ENCODE measurements at places on chromosomes 1 and 21.
A peak's percentile ranks its signal among the peaks of the same experiment; 100 is the strongest.

DNA sequence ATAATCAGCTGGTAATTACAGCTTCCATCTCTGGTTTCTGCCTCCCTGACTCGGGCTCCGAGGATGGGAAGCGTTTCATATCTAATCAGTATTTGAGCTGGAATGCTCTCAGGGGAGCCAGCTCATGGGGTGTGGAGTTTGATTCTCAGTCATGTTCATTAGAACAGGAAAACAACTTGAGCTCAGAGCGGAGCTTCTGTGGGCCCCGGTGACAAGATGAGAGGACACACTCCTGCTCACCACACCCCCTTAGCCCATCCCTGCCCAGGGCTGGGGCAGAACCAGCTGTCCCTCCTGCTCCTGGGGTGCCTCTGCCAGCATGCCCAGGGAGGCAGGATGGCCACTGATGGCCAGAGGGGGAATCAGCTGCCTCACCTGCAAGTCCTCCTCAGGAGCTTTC, 726.0 kb downstream of the PTPRU start:
- no peak for ATAC-seq

DNA sequence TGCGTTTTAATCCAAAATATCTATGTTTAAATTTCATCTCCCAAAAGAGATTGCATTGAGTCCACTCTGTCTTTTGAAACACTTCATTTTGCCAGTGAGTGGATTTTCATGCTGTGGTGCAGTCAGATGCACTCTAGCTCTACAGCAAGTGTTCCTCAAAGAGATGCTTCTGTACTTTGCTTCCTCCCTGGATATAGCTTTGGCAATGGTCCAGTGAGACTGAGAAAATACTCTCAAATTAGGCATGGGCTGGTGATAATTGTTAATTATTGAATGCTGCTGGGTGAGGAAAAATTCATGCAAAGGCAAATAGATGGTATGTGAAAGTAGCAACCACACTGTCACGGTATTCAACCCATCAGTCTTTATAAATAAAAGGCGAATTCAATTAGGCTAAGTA, 396.9 kb downstream of the ADGRL2 start:
- ATAC-seq, result no peak

DNA sequence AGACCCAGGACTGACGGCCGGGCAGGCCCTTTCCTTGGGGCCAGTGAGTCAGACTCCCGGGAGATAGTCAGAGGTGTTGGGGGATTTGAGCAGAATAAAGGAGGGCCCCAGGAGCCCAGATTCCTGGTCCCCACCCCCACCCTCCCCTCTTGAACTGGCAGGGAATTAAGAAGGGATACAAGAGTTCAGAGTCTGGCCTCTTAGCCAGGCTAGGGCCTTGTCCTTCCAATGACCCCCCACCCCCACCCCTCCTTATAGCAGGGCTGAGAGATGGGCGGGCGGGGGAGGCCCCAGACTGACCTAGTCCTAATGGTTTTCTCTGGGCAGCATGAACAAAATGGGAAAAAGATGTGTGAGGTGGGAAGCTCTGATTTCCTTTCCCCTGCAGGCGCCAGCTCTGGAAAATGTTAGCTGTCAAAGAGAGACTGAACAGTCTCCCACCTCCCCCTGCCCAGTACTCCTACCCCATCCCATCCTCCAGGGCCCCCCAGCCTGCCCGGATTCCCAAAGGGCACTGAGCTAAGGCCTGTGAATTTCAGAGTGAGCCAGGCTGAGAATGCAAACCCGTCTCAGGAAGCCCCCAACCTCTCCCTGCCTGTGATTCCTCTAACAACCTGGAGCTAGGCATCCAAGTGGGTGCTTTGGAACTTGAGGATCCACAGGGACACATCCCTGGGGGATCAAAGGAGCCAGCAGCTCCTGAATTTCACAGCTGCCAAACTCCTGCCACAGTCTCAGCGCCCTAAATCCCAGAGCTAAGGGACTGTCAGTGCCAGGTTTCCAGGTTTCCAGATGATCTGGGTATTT, 5.8 kb upstream of the CRABP2 start:
- peak; percentile 57 for ATAC-seq

- ATAC-seq, result no peak
These were observed 120.6 kb downstream of the SYF2 start for GRCh38 chr1:25111706-25112105.

DNA sequence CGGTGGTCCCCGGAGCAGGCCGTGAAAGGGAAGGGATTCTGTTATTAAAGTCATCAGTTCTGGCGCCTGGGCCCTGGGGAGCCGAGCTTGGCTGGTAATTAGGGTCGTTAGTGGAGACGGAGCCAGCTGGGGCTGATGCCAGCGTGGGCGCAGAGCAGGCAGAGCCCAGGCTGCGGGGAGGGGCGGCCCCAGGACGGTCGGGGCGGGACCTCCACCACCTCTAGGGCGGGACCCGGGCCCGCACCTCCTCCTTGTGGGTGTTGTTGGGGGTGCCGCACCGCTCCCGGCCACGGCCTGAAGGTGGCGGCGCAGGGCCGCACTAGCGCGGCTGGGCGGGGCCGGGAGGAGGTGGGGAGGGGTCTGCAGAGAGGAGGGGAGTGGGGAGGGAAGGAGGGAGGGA, 470.6 kb downstream of the PTPRU start:
- ATAC-seq, result peak; percentile 86

DNA sequence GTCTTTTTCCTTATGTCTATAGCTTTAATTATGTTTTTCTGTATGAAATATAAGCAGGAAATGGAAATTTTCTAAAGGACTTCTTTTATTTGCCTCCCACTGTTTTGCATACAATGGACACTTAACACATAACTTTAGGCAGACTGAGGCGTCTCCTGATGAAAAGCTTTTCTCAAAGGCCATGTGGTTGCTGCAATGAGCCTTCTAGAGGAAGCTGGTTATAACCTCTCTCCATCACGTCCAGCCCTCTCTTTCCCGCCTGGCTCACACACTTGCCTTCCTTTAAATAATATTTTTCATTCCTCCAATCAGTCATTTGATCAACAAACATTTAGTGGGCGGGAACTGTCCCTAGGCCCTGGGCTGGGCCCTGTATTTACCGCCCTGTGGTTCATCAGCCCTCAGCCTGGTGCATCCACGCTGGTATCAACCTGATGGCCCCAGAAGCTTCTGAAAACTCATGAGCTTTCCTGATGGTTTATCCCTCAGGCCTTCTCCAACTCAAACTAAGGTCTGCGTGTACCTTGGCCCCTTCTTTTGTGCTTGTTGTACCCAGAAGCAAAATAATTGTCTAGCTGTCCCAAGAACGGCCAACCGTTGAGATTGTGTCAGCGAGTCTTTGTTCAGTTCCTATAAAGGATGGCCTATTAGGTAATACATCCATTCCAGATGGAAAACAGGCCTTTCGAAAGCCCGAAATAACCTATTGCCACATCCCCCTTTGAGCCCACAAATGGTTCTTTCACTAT, 75.3 kb upstream of the LYST start:
- no peak for ATAC-seq

DNA sequence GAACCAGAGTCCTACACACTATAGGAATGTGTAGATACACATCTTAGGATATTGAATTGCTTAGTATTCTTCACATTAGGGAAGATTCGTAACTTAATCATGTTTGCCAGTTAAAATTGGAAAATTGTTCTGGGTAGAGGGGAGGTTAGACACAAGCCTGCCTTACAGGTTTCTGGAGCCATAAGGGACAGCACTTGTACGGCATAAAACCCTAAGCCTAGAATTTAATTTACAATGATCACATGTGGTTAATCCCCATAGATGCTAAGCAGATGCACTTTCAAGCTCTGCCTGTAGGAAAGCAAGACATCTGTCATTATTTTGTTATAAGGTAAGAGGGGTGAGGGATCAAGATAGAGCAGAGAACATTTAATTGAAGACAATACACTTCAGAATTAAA, 820.7 kb downstream of the NCAM2 start:
- peak; percentile 37 for ATAC-seq

GRCh38 chr1:61741711-61742619, at the start of gene PATJ:
Gene PATJ, plus strand, starts transcription at chr1:61742480. Its CDS starts 20,413 bp downstream, at chr1:61762893.
- peak; percentile 69 for ATAC-seq

- ATAC-seq, result no peak
These were observed 4.5 kb downstream of the LIN9 start for GRCh38 chr1:226304291-226304955.

DNA sequence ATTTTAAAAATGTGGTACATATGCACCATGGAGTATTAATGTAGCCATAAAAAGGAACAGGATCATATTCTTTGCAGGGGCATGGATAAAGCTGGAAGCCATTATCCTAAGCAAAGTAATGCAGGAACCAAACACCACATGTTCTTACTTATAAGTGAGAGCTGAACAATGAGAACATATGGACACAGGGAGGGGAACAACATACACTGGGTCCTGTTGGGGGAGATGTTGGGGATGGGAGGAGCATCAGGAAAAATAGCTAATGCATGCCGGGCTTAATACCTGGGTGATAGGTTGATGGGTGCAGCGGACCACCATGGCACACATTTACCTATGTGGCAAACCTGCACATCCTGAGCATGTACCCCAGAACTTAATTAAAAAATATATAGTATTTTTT, 352.5 kb upstream of the KAZN start:
- no peak for ATAC-seq

- peak; percentile 90 for ATAC-seq
These were observed 5.3 kb downstream of the HES2 start for GRCh38 chr1:6414443-6414844.

GRCh38 chr1:64570267-64570855, 100.4 kb downstream of the CACHD1 start:
- no peak for ATAC-seq

DNA sequence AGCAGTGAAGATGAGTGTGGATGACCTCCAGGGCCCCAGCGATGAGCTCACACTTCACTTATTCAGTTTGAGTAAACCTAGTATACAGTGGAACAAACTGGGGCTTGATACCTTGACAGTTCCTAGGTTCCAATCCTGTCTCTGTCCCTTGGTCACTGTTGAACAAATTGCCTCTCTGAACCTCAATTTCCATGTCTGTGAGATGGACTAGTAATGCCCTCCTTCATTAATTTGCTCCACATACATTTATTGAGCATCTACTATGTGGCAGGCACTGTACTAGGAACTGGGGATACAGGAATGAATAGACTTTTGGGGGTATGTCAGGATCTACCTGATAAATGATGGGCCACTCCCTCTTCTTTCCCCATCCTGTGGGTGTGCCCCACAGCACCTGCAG, 57.3 kb downstream of the SDC3 start:
- ATAC-seq, result no peak

GRCh38 chr21:42918291-42918690, 7.1 kb downstream of the ERVH48-1 start:
- no peak for ATAC-seq

DNA sequence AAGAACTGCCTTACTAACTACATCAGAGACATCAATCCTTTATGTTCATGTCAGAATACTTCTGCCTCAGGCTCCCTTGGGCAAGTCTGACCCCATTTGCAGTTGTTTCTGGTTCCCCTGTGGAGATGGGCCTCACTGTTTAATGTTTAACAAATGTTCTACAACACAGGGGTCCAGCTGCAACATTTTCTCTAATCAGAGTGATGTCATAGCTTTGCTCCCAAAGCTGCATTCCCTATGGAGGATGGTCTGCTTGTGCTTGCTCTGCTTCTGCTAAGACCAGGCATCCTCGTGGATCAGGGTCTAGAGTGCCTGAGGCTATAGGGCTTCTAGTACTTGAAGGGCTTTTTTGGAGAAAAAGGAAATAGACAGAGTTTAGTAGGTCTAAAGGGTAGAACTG, 1071.2 kb downstream of the TTLL7 start:
- no peak for ATAC-seq

DNA sequence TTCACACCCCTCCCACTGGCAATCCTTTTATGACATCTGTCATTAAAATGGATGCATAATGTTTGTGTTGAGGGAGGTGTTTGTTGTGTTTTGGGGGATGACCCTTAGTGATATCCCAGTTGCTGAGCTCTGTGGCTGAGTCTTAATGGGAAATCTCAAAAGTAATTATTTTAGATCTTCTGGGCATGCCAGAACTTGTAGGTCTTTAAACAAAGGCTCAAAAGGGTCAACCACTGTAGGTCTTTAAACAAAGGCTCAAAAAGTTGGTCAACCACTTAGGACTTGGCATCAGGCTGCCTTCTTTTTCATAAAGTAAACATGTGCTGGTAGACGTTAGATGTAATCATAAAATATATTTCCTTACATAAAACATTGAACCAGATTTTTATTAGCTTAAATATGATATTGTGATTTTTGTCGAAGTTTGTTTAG, 78.0 kb downstream of the CDC14A start:
- ATAC-seq, result no peak

- no peak for ATAC-seq
These were observed 32.4 kb downstream of the SLC19A1 start for GRCh38 chr21:45509566-45510465.

DNA sequence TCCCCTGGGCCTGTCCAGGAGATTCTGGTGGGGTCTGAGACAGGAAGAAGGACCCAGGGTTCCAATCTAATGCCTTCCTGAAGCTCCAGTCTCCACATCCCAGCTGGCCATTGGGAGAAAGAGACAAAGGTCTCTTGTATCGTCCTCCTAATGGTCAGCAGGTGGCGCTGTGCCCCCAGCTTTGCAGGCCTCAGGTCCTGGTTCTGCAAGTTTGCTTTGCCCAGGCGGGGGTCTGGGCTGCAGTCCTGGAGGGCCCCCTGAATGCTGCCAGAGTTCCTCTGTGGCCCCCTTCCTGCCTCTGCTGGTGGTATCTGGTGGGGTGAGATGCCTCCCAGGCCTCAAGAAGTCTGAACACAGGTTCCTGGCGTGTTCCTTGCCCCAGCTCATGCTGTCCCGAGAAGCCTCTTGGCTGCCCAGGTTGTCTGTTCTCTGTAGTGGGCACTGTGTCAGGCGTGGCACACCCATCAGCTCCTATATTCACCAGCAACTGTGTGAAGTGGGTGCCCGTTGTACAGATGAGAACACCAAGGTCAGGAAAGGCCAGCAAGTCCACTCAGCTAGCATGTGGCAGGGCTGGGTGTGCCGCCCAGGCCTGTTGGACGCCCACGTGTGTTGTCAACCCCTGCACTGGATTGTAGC, 33.8 kb upstream of the CSF3R start:
- peak; percentile 91 for ATAC-seq

- no peak for ATAC-seq
These were observed 1.9 kb downstream of the ETV3L start for GRCh38 chr1:157097692-157098091.

DNA sequence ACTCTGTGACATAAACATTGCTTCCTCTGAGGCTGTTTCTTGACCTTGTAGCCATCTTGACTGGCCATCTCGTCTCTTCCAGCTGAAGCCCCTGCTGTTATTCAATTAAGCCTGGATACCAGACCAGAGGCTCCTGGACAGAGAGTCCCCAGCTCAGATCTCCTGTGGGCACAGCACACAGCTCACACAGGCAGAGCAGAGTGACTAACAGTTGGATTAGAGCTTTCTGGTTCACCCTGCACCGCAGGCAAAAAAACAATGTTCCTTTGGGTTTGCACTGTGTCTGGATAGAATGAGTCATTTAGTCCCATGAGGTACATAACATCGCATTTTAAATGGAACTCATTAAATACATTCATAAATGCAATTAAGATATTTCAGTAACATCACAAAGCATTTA, 33.4 kb upstream of the USH2A start:
- peak; percentile 90 for ATAC-seq

GRCh38 chr21:18041012-18041411, 203.6 kb upstream of the CHODL start:
- no peak for ATAC-seq

- ATAC-seq, result peak; percentile 64
These were observed at the start of gene LRRC3 for GRCh38 chr21:44454747-44455523. Gene LRRC3, plus strand, starts transcription at chr21:44455510. Its CDS starts 1,135 bp downstream, at chr21:44456645.
